ENCODE measurements at places on chromosomes 6 and 20.

GRCh38 chr6:91654357-91654756 lies 1067.5 kb upstream of the MAP3K7 start:
- no peak for DNase-seq

- DNase-seq, result no peak
Observed at GRCh38 chr6:41654151-41654697, 16.0 kb downstream of the MDFI start.

GRCh38 chr6:157020398-157020797 lies 243.2 kb downstream of the ARID1B start:
- no peak for DNase-seq

GRCh38 chr6:168244961-168245551 lies 74.5 kb downstream of the DACT2 start:
- no peak for DNase-seq

- DNase-seq, result peak; percentile 87
Observed at GRCh38 chr6:1381481-1382330, 7.7 kb upstream of the FOXF2 start.

- no peak for DNase-seq
Observed at GRCh38 chr6:4342407-4343137, 207.2 kb upstream of the ECI2 start.

DNA sequence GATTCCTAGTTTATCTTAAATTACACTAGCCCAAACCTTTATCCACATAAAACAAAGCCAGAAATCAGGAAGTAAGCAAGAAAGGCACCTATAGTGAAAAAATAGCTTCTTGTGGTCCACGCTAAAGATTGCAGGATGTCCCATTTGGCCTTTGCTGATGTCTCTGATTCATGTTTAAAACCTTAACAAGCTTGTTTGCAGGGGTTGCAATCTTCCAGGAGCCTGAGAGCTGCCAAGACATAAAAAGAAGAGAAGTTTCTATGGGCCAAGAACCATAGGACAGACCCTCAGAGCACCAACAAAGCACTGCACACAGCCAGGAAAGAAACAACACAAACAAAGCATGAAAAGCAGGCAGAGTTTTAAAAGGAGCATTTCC lies 49.4 kb downstream of the ADAT2 start:
- no peak for DNase-seq

Measured in left lung (tissue), 14 donors.